ENCODE measurements at places on chromosomes 16 and 17.

- no peak for DNase-seq
Observed at GRCh38 chr17:280901-281300, 71.7 kb downstream of the RPH3AL start.

- DNase-seq: no peak
Observed at GRCh38 chr17:37359682-37360188, 16.1 kb upstream of the C17orf78 start.

DNA sequence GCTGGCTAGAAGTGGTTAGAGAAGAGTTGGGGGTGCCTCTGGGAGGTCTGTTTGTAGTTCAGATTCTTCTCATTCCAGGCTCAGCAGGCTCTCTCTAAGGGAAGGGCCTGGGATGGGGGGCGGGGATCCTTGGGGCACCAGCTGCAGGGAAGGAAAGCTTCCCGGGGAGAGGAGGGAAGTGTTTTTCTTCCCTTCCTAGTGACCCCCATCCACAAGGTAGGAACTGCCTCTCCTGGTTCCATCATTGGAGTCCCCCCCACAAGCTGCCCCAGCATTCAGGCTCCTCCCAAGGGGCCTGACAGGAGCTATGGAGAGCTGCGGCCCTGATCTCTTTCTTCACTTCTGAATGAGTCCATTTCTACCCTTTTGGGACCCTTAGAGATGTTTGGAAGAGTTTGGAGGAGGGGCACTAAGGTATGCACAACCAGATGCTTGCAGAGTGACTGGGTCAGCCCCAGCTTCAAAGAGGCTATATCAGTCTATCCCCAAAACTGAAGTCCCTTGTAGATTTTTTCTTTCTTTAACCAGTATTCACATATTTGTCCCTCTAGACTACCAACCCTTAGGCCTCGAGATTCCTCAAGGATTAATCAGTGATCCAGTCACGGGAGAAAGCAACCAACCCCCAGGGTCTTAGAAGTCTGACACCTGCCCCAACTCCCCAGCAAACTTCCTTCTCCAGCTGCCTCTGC lies 13.9 kb upstream of the FZD2 start:
- peak; percentile 86 for DNase-seq

GRCh38 chr16:22847100-22847499 lies 33.1 kb downstream of the HS3ST2 start:
- DNase-seq: no peak

DNA sequence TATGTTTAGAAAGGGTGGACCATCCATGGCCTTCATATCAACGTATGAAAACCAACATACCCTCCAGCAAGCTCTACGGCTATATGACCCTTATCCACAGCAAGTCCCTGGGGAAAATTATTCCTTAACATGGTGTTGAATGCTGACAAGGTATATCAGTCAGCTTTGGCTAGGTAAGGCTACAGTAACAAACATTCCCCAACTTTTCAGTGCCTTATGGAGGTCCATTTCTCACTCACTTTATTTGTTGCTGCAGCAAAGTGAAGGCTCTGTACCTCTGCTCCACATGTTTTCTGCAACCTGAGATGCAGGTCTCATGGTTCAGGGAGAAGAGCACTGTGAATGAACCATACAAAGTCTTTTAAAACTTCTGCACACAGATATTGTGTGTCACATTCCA lies 83.8 kb upstream of the TOX3 start:
- DNase-seq: no peak

DNA sequence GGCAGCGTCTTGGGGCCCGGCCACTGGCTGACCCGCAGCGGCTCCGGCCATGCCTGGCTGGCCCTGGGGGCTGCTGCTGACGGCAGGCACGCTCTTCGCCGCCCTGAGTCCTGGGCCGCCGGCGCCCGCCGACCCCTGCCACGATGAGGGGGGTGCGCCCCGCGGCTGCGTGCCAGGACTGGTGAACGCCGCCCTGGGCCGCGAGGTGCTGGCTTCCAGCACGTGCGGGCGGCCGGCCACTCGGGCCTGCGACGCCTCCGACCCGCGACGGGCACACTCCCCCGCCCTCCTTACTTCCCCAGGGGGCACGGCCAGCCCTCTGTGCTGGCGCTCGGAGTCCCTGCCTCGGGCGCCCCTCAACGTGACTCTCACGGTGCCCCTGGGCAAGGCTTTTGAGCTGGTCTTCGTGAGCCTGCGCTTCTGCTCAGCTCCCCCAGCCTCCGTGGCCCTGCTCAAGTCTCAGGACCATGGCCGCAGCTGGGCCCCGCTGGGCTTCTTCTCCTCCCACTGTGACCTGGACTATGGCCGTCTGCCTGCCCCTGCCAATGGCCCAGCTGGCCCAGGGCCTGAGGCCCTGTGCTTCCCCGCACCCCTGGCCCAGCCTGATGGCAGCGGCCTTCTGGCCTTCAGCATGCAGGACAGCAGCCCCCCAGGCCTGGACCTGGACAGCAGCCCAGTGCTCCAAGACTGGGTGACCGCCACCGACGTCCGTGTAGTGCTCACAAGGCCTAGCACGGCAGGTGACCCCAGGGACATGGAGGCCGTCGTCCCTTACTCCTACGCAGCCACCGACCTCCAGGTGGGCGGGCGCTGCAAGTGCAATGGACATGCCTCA lies 773 bp downstream of the NTN3 start:
- no peak for DNase-seq

DNA sequence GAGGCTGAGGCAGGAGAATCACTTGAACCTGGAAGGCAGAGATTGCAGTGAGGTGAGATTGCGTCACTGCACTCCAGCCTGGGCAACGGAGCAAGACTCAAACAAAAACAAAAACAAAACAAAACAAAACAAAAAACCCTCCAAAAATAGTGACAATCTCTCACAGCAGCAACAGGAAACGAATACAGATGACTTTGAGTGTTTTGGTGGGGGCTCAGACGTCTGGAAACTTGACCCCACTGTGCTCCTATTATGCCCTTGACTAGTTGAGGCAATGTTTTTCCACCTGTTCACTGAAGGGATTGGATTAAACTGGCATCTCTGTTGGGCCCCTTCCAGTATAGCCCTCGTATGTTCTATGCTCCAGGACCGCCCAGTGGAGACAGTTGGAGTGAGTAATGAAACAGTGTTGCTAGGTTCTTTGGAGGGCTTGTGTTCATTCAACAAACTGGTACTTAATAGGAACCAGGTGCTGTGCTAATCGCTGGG lies 167.0 kb downstream of the UTP18 start:
- no peak for DNase-seq

DNA sequence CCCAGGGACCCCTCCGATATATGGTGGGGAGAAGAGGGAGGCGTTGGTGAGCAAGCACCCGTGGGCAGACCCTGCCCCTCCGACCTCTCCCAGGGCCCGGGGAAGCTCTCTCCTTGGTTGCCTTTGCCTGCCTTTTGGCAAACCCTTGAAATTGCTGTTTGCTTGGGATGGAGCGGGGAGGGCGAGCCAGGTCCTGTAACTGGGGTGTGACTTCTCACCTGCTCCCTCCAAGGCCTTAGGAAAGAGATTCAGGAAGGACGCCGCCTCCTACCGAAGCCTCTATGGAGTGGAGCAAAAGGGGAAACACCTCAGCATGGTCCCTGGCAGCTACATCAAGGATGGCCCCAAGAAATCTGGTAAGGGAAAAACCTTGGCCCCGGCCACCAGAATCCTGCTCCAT lies 4.6 kb downstream of the C16orf78 start:
- no peak for DNase-seq

GRCh38 chr16:78437352-78437968 lies 338.0 kb downstream of the WWOX start:
- DNase-seq: no peak

DNA sequence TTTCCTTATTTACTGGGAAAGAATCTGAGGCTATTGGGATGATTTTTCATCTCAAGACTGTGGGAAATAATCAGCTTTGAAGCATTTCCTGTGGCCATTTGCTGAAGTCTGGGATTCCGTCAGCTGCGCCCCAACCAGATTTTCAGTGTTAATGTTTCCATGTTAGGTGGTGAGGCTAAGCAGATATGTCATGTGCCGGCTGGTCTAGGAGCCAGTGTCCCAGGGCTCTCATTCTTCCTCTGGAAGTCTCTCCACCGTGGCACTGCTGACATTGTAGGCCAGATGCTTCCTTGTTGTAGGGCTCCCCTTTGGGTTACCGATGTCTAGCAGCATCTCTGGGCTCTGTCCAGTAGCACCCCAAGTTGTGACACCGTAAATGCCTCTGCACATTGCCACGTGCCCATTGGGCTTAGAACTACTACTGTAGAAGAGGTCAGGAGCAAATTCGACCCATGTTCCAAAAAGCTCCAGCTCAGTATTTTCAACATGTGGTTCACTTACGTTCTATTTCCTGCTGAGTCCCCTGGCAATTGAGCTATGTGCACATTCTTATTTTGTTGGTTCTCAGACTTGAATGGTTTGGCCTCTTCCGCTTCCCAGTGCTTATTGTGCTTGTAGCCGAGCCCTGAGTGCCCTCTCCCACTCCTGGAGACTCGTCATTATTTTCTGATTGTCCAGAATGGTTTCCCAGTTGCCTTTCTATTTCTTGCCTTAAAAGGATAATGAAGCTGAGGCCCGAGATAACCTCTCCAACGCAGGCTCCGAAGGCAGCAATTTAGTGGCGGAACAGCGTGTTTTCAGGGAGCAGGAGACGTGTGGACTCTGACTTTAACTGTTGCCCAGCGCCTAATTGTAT lies 82.2 kb downstream of the SPECC1 start:
- DNase-seq: no peak

DNA sequence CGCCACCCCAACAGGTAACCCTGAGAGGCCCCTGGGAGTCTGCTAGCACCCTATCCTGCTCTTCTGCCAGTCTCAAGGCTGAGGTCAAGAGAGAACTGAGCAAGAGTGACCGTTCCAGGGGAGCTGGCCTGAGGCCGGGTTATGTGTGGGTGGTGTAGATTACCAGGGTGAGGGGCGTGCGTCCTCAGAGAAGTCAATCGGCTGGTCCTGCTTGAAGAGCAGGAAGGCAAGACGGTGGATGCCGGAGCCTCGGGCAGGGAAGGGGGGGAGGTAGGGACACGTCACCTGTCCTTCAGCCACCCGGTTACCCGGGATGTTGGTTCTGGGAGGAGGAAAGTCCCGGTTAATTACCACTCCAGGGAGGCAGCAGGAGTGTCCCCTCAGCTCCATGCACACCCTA lies 2.6 kb upstream of the TRIM65 start:
- DNase-seq: no peak

- no peak for DNase-seq
Observed at GRCh38 chr17:77882481-77883212, 75.9 kb upstream of the TNRC6C start.

DNA sequence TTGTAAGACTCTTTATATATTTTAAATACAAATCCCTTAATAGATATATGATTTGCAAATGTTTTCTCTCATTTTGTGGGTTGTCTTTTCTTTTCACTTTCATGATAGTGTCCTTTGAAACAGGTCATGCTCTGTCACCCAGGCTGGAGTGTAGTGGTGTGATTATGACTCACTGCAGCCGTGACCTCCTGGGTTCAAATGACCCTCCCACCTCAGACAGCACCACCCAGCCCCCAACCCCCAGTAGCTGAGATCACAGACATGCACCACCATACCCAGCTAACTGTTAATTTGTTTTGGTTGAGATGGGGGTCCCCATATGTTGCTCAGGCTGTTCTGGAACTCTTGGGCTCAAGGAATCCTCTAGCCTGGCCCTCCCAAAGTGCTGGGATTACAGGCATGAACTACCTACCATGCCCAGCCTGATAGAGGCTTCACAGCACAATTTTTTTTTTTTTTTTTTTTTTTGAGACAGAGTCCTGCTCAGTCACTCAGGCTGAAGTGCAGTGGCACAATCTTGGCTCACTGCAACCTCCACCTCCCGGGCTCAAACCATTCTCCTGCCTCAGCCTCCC lies 18.5 kb upstream of the TMIGD1 start:
- no peak for DNase-seq

GRCh38 chr16:49822649-49823370 lies 33.1 kb downstream of the ZNF423 start:
- DNase-seq: no peak

GRCh38 chr16:87133112-87133850 lies 183.9 kb downstream of the C16orf95 start:
- no peak for DNase-seq

GRCh38 chr17:66930933-66931332 lies 33.6 kb upstream of the CACNG4 start:
- no peak for DNase-seq

DNA sequence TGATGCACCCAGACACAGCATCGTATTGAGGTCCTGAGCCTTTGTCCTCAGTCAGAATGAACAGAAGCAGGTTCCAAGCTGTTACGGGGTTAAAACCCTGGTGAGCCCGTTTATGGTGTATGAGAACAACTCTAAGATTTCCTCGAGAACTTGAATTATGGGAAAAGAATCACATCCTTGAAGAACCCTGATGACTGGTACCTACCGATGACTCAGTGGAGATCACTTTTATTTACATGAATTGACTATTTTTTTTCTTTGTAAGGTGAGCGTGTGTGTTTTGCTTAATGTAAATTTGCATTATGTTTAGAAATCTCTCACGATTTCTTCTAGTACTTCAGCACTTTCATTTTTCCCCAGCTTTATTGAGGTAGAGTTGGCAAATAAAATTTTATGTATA lies 3.3 kb upstream of the KRTAP4-4 start:
- DNase-seq: no peak

- DNase-seq: no peak
Observed at GRCh38 chr17:56600256-56600655, 6.8 kb downstream of the NOG start.

- no peak for DNase-seq
Observed at GRCh38 chr17:21510686-21511362, 134.7 kb downstream of the KCNJ12 start.

DNA sequence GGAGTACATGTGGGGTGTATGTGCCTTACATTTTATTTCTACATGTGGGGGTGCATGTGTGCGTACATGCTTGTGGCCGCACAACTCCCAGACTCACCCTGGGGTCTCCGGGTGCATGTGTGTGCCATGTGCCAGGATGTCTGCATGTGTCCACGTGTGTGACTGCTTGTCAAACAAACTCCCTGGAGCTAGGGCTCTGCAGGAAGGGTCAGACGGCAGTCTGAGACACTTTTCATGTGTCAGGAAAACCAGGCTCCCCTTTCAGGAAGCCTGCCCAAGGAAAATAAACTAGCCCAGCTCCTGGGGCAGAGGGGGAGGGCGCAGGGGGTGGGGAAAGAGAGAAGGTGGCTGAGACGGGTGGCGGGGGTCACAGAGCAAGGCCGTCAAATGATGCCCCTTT lies 44.7 kb downstream of the FZD2 start:
- DNase-seq: no peak

GRCh38 chr17:45020354-45021138 lies 30.9 kb downstream of the DCAKD start:
- no peak for DNase-seq
